ENCODE measurements at places on chromosomes 11 and 22. TPM values are rescaled to one million over a fixed set of nuclear protein-coding genes. Genes with fewer than 3 reads are reported as not detected.

The PAX6 gene
- 33.9 TPM for total RNA-seq

The MAPK1 gene
- total RNA-seq, result 139 TPM

The VSIG2 gene
- total RNA-seq, result not detected

The ZNF280B gene
- 7.7 TPM for total RNA-seq

The TRIM48 gene
- not detected for total RNA-seq

The SSH3 gene
- 7.8 TPM for total RNA-seq

The PACSIN3 gene
- 50.9 TPM for total RNA-seq

The MARK2 gene
- 54.9 TPM for total RNA-seq

The SMIM35 gene
- not detected for total RNA-seq

The AIFM3 gene
- total RNA-seq, result not detected

The SLC22A25 gene
- not detected for total RNA-seq

The KCNQ1 gene
- not detected for total RNA-seq

The MYRF gene
- 11.2 TPM for total RNA-seq

The NCAM1 gene
- 14.3 TPM for total RNA-seq

DNA sequence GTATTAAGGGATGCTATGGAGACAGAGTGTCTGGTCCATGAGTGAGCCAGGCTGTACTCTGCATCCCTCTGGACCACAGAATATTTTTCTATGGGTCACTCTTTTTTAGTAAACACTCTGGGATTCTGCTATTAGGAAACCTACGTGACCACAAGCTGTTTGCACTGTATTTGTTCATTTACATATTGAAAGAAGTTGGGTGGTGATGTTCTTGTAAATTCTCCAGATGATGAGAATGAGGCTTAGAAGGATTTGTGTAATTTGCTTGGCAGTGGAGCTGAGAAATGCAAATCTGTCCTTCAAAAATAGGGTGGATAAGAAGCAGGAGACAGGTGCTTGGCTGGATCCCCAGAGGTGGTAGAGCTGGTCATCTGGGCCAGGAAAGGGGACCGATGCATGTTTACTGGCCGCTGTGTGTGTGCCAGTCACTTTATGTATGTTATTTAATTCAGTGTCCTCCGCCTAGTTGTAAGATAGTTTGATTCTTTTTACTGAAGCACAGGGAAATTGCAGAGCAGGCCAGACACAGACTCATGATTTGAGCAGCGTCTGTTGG is 63.7 kb upstream of the HEPHL1 start:
- no peak for DNase-seq

DNA sequence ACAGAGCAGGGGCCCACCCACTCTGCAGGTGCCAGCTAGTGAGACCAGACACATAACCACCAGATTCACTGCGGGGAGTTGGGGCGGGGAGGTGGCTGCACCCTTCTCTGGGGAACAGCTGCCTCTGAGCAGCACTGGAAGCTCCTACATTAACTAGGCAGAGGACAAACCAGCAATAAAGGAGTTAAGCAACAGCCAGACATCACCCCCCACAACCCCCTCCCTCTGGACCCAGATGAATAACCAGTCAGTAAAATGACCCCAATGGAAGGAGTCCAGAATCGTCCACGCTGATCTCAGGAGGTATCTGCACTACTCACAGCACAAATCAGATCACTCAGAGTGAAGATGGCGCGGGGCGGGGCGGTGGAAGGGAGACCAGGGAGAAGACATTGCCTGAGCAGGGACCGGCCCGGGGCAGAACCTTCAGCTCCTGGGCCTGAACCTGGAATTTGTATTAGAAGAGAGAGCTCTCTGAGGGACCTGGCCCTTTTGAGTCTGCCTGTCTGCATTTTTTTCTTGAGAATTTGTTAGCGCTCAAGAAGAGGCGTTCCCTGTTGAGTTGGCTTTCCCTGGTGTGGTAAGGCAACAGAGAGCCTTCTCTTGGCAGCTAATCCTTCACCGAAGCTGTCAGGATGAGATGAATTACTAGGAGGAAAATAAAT is 125.5 kb upstream of the NCAM1 start:
- no peak for DNase-seq

GRCh38 chr11:66100272-66101065 is 30.4 kb downstream of the PACS1 start:
- DNase-seq, result no peak

DNA sequence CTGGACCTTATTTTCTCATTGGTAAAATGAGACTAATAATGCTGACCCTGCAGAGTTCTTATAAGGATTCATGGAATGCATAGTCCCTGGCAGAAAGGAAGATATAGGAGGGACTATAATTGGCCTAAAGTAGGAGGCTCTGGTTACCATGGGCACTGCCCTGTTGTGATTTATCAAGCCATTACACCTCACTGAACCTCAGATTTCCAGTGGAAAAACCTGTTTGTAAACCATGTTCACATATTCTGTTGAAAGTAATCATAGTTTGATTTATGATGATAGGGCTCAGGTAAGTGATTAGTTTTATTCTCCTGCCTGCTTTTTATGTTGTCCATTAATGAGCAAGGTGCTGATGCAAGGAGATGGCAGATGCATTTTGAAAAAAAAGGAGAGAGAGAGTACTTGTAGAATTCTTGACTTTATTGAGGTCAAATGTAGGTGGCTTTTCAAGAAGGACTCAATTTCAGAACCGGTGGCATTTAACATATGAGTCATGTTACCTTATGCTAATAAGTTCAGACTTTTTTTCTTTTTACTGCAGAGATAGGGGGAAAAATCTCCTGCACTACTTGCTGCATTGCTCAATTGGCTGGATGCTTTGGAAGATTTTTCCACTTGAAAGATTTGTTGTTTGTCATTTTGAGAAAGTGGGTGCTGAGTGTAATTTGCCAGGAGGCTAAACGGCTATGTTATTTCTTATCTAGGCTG is 14.6 kb downstream of the NF2 start:
- no peak for DNase-seq

DNA sequence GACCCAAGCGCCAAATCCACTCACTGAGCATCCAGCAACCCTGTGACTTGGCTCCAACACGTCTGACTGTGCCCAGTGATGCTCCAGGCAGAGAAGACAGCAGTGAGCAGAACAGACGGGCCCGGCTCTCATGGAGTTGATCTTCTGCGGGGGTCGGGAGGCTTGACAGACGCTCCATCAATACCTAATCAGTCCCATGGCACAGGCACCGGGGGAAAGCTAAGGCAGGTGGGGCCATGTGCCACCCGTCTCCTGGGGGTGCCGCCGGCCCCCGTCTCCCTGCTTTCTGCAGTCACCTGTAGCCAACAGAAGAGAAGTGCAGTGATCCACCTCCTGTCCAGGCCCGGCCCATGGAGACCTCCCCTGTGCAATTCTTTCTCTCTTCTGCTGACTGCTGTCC is 47.5 kb downstream of the LINC01488 start:
- no peak for DNase-seq

GRCh38 chr22:25677631-25678030 is 64.4 kb upstream of the MYO18B start:
- DNase-seq, result no peak

GRCh38 chr22:20011993-20012740 is 4.5 kb downstream of the ARVCF start:
- DNase-seq, result no peak

DNA sequence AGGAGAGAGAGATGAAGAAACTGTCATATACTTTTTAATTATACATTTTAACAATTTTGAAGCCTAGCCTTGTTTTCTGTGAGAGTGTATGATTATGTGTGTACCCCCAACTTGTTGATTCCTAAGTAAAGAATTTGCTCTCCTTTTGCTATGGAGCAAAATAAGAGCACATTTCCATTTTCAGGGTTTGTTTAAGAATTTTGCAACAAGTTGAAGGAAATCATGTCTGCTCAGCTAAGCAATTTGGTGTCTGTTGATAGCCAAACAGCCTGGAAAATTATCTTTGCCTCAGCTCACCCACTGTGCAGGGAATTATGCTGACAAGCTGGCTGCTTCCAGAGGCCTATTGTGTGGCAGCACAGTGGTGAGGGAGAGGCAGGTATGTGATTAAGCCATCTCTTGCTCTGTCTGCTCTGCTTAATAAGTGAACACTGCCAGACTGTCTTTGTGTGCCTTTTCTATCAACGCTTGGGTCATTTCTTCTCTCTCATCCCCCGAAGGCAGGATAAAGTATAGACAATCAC is 135.1 kb upstream of the TTC12 start:
- peak; percentile 44 for DNase-seq

GRCh38 chr22:20456722-20457076 is 19.1 kb upstream of the SCARF2 start:
- DNase-seq, result no peak

DNA sequence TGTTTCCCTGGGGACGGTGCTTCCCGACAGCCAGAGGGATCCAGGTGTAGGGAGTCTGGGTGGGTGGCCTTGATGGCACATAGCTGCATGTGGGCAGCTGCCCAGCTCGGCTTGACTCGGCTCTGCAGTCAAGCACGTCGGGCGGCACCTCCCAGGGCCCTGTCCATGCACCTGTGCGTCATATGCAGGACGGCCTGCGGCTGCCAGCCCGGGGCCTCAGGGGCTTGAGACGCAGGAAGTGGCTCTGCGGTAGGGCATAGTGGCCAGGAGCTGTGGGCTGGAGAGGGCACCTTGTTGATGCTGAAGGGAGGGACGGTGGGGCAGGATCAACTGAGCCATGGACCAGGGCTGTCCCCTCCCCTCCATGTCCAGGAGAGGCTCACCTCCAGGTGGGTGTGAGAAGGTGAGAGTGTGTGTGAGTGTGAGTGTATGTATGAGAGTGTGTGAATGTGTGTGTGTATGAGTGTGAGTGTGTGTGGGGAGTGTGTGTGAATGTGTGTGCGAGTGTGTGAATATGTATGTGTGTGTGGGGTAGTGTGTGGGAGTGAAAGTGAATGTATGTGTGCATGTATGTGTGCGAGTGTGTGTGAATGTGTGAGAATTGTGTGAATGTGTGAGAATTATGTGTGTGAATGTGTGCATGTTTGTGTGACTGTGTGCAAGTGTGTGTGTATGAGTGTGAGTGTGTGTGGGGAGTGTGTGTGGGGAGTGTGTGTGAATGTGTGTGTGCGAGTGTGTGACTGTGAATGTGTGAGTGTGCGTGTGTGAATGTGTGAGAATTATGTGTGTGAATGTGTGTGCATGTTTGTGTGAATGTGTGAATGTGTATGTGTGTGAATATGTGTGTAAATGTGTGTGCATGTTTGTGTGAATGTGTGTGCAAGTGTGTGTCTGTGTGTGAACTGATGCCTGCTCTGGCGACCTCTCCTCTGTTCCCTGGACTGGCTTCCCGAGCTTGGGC is 5.7 kb upstream of the SUN2 start:
- no peak for DNase-seq

GRCh38 chr11:11577251-11577855 is 44.5 kb downstream of the GALNT18 start:
- no peak for DNase-seq

DNA sequence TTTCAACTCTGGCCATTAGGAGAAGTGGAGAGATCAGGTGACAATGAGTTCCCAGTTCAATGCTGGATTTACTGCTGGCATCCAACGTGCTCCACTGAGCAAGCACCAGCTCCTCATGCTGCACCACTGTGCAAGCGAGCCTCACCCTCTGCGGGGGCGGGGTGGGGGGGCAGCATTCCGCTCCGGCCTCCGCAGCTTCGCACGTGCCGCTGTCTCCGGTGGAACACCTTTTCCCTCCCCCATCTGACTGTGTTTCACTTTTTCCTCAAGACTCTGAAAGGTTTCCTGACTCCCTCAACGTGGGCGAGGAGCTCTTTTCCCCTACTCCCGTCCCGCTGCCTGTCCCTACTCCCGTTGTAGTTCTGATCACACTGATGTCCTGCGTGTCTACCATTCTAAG is 835 bp upstream of the RHOD start:
- DNase-seq, result no peak

GRCh38 chr22:29750559-29751538 is 16.0 kb downstream of the ZMAT5 start:
- no peak for DNase-seq

GRCh38 chr11:101299210-101299609 is 169.6 kb upstream of the PGR start:
- DNase-seq, result no peak

- DNase-seq, result no peak
Measured at GRCh38 chr11:132866783-132867545, 665.3 kb downstream of the OPCML start.

DNA sequence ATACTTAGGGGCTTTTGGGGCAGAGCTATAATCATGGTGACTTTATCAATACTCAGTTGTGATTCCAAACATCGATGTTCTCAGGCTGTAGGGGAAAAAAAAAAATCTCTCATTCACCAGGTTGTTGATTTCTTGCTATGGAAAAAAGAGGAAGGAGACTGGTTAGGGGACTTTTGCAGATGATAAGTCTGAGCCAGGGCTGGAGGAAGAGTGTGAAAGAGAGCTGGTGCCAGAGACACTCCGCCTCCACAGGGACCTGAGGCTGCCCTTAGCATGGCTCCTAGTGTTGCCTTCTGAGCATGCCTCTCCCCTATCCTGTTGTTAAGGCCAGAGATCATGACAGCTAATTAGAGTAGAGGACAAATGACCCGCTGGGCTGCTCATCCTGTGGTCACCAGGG is 16.9 kb downstream of the UPB1 start:
- no peak for DNase-seq

DNA sequence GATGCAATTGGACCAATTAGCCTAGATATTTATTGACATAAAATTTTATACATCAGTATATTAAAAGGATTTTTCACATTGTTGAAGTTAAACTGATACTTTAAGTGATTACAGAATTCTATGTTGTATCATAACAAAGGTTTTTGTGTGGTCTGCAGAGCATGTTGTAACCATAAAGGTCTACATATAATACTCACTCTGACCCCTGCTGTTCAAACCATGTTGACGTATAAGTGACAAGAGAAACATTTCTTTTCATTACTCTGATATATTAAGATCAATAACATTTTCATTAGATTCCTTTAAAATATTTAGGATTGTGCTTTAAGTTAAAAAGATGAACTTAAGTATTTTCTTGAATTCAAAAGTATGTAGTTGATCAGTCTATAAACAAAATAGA is 63.9 kb downstream of the GAS2 start:
- peak; percentile 22 for DNase-seq

DNA sequence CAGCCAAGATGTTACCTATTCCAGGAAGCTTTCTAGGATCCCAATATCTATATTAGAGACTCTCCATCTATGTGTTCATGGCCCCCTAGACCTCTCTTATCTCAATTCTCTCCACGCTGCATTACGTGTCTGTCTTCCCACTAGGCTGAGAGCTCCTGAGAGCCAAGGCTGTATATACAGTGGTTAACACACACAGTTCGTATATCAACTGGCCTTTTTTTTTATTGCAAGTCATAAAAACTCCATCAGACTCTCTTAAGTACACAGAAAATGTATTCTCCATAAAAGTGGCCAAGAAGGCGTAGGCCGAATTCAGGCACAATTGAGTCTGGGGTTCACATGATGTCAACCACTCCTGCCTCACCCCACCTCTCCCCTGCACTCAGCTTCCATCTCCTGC is 115.9 kb downstream of the TRIM29 start:
- no peak for DNase-seq

- no peak for DNase-seq
Measured at GRCh38 chr22:49660794-49661781, 166.6 kb downstream of the BRD1 start.

GRCh38 chr11:64005691-64006090 is 19.5 kb downstream of the OTUB1 start:
- DNase-seq, result no peak

GRCh38 chr11:134358856-134359490 is 27.2 kb downstream of the GLB1L2 start:
- no peak for DNase-seq

Measured in A673 (cell line).